ENCODE measurements at places on chromosomes 1 and 21. TPM values are rescaled to one million over a fixed set of nuclear protein-coding genes. Genes with fewer than 3 reads are reported as not detected.

The FAM177B gene
- total RNA-seq: not detected

The CD160 gene
- total RNA-seq: not detected

The CRYBG2 gene
- total RNA-seq: 3.0 TPM

The KCNH1 gene
- total RNA-seq: 1.6 TPM

The OR6N1 gene
- not detected for total RNA-seq

The KRTAP19-3 gene
- total RNA-seq: not detected

The C8B gene
- not detected for total RNA-seq

The S100B gene
- total RNA-seq: 0.60 TPM

The UTS2 gene
- not detected for total RNA-seq

- no peak for DNase-seq
These were observed 15.4 kb upstream of the CD2 start for GRCh38 chr1:116738673-116739370.

DNA sequence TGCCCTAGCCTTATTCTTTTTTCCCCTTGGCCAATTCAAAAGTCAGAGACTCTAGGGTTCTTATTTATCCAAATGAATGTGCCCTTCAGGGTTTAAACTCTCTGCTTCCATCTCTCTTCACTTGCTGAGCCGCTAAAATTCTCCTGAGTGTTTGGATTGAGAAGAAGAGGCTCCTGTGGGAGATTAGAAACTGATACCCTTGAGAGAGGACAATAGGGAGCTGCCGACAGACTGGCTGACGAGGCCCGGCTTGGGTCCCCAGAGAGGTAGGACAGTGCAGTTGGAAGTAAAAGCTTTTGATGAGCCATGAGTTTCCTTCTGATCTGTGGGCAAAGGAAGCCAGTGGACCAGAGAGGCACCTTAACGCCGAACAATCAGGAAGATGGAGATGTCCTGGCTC is 41.3 kb upstream of the UBE2U start:
- peak; percentile 68 for DNase-seq

DNA sequence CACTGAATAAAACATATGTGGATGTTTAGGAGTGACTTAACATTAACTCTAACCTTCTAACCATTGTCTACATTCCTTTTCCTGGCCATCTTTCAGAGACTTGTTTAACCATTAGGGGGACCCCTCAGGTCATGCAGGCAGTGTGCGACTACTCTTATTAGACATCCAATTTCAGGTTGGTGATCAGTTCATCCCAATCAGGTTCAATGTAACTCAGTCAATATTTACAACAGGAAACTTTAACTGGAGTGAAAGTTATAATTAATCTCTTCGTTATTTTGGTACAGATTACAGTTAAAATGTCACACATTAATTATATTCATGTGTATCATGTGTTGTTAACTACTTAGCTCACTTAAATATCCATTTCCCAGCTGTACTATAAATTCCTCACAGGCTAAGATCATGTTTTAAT is 68.8 kb upstream of the RGS1 start:
- peak; percentile 45 for DNase-seq

GRCh38 chr1:111856411-111857185 is 100.9 kb downstream of the DDX20 start:
- peak; percentile 40 for DNase-seq

- DNase-seq: no peak
These were observed 9.3 kb downstream of the PABPC4 start for GRCh38 chr1:39567302-39567701.

DNA sequence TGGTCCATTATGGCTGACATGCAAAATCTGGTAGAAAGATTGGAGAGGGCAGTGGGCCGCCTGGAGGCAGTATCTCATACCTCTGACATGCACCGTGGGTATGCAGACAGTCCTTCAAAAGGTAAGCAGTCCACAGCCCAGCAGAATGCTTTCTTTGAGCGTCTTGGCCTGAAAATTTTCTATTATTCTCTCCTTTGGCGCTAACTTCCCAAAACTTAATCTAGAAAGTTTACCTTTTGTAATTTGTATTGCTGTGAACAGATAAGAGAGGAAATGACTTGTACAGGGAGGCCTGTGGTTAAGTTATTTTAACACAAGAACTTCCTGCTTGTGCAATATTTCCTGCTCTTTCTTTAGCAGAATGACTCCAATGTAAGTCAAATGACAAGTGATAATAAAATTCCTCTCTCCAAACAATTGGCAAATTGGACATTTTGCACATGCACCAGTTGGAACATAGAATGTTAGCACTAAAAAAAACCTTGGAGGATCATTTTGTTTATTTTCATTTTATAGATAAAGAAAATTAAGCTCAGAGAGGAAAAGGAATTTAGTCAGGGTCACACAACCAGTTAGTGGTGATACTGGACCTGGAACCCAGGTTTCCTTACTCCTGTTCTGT is 18.9 kb downstream of the CAP1 start:
- DNase-seq: no peak

- DNase-seq: peak; percentile 21
These were observed 93.5 kb downstream of the TTLL7 start for GRCh38 chr1:83905315-83905907.

DNA sequence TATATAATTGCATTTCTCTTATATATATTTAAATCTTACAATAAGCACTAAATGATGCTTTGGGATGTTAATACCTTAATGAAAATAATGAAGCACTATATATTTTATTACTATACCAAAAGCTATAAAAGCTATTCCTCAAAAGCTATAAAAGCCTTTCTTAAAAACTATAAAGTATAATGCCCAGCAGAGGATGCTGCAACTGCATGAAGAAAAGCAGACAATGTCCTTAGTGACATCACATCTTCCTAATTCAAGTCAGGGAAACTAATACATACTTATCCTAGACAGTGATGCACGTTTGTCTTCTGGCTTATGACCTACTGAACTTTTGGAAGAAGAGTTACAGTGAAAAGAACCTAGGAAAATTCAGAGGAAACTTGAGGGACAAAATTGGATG is 13.6 kb upstream of the C1orf185 start:
- DNase-seq: no peak

- no peak for DNase-seq
These were observed 29.3 kb upstream of the SLC45A3 start for GRCh38 chr1:205709640-205710039.

- no peak for DNase-seq
These were observed 54.2 kb downstream of the DNTTIP2 start for GRCh38 chr1:93824834-93825233.

DNA sequence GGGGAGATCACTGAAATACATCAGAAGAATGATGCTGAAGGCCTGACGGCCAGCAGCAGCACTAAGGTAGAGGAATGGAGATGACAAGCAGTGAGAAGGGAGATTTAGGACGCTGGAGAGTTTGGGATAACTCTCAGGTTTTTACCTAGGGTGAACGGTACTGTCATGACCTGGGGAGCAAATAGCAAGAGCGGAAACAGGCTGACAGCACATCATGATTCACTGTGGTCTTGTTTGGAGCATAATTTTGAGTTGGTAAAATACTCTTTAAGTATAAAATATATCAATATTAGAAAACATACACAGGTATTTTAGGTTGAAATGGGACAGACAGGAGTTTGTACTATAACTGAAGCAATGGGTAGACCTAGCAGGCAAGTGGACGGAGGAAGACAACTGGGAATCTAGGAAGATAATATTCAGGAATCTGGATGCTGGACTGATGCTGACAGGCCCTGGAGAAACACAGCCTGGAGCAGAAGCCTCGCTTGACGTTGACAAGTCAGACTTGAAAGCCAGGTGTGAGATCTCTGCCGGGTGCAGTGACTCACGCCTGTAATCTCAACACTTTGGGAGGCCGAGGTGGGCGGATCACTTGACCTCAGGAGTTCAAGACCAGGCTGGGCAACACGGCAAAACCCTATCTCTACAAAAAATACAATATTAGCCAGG is 33.3 kb downstream of the ALG14 start:
- no peak for DNase-seq

GRCh38 chr1:62726011-62726442 is 37.8 kb upstream of the DOCK7 start:
- no peak for DNase-seq

DNA sequence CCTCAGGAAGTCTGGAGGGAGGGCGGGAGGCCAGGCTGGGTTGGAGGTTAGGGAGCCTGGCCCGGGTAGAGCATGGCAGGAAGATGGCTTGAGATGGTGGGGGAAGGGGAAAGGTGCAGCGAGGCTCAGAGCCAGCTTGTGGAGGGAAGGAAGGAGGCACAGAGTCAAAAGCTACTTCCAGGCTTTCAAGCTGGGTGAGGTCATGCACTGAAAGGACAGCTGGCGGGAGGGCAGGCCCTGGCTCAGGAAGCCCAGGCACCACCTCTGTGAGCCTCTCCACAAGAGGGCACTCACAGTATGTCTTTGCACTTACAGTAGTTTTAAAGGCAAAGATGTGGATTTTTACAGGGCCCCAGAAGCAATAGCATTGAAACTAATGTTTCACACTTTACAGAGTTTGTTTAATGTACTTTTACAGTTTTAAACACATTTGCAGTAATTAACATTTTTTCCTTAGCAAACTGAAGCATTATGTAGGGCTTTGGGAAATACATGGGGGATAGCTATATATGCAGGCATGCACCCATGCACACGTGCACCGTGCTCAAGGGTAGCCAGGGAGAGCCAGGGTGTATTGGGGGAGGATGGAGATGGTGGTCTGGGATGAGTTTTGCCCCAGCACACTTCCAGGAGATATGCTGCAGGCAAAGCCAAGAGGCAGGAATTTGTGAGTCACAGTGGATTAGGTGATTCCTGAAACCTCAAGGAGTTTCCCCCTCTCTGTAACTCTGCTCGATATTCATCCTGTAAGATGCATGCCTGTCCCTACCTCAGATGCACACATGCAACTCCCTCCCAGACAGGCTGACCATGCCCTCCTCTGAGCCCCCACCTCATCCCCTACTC is 6.1 kb upstream of the ADAM15 start:
- DNase-seq: peak; percentile 89

GRCh38 chr1:171833091-171833825 is 8.0 kb upstream of the DNM3 start:
- DNase-seq: no peak

- DNase-seq: no peak
These were observed 17.5 kb upstream of the COL18A1 start for GRCh38 chr21:45387506-45387905.

Data from neural progenitor cell (in vitro differentiated cells).